ENCODE measurements at places on chromosomes 11 and 22. TPM values are rescaled to one million over a fixed set of nuclear protein-coding genes. Genes with fewer than 3 reads are reported as not detected.

GRCh38 chr11:73143126-73143838, 1.2 kb upstream of the FCHSD2 start:
- no peak for DNase-seq

- DNase-seq: peak; percentile 14
Observed at GRCh38 chr11:69674267-69674885, 777 bp downstream of the LTO1 start.

Gene MRGPRX3
- total RNA-seq: not detected

GRCh38 chr22:20966883-20967696, at the start of gene AIFM3:
AIFM3 (plus strand) TSS chr22:20967255; CDS start chr22:20967945, 690 bp downstream.
- no peak for DNase-seq

Gene OR52N4
- 0.35 TPM for total RNA-seq

Gene MAPK11
- total RNA-seq: 3.2 TPM

- no peak for DNase-seq
Observed at GRCh38 chr11:74019104-74019738, 10.3 kb upstream of the UCP3 start.

- DNase-seq: no peak
Observed at GRCh38 chr22:19761725-19762567, 1.4 kb downstream of the TBX1 start.

DNA sequence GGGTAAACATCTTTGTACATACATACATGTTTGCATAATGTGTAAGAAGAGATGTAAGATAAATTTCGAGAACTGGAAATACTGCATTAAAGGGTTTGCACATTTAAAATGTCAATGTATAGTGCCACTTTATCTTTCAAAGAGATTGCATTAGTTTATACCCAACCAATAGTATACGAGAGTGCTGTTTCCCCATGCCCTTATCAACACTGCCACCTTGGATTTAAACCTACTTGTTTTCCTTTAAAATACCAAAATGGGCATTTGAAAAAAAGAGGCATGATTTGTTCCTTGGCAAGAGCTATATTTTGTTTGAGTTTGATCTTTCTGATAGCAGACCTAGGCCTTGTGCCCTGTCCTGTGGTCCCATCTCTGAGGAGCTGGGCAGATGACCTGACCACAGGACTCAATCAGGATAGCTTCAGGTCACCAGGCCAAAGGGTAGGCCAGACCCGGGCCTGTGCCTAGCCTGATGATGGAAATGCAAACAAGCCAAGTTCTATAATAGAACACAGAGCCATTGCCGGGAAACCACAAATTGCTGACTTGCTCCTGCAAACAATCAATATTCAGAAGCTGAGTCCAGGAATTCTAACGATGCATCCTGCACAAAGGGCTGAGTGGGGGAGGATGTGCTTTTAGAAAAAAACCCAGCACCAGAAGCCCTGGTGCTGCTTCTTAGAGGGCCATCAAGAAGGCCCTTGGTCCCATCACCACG, 16.9 kb upstream of the ALG8 start:
- no peak for DNase-seq

DNA sequence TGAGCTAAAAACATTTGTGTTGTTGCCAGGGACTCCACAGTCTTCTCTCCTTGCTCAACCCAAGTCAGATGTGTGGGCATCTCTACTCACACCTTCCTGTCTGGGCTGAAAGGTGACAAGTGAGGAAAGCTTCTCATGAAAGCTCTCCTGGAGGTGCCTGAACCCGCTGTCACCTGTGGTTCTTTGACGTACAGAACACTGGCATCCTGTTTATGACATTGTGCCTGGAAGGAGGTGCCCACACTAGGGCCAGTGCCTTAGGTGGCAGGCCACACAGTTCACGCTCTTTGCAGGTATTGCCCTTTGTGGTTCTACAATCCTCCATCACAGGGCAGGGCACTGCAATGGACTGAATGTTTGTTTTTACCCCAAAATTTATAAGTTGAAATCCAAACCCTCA, 108.5 kb downstream of the CD44 start:
- DNase-seq: peak; percentile 31

Gene POTEH
- not detected for total RNA-seq

DNA sequence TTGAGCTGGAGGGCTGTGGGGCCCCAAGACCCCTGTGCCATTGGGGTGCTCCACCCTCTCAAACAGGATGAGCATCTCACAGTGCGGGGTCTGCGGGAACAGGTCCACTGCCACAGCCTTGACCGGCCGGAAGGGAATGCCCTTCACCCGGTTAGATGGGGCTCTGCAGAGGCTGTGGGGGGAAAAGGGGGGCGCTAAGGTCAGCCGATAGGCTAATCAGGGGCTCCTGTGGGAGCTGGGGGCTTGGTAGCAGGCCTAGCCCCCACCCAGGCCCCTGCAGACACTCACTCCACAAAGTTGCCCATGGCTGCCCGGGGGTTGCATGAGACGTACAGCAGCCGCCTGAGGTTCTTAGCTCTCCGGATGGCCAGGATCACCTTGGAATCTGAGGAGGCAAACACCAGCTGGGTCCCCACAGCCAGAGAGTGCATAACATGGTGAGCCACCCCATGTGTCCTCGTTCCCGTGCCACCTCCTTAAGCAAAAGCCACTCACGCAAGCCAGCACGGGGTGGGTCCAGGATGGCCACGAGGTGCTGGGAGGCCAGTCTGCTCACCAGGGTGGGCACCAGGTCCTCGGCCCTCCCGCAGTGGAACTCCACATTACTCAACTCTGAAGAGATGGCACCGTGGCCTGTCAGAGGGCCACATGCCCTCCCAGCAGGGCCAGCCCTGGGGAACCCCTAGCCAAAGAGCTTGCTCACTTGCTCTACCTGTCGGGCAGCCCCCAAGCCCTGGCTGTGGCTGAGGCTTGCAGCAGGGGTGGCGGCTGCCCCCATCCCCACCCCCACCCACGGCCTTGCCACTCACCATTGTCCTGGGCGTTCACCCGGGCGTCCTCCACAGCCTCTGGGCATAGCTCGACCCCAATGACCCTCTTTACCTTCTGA, 3.0 kb upstream of the RANBP1 start:
- no peak for DNase-seq

- DNase-seq: no peak
Observed at GRCh38 chr11:19703211-19703610, 9.4 kb upstream of the NAV2 start.

DNA sequence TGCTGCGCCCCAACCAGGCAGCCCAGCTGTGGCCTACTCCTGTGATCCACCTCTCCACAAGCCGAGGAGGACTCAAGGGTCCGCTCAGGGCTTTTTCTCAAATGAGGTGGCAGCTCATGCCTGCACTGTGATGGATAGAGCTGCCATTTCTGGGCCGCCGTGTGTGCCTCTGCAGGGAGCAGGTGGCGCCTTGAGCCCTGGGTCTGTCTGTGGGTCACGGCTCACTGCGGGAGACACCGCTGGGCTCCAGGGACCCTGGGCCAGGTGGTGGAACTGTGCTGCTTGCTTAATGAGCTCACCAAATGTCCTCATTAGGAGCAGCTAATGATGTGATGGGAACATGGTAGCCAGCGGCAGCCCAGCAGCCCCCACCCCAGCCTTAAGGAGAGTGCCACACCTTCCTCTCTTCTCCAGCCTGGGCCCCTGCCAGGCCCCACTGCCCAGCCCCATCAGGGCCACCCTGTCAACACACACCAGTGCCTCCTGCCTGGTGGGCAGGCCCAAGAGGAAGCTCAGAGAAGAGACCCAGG, 50.8 kb downstream of the DHCR7 start:
- DNase-seq: no peak

DNA sequence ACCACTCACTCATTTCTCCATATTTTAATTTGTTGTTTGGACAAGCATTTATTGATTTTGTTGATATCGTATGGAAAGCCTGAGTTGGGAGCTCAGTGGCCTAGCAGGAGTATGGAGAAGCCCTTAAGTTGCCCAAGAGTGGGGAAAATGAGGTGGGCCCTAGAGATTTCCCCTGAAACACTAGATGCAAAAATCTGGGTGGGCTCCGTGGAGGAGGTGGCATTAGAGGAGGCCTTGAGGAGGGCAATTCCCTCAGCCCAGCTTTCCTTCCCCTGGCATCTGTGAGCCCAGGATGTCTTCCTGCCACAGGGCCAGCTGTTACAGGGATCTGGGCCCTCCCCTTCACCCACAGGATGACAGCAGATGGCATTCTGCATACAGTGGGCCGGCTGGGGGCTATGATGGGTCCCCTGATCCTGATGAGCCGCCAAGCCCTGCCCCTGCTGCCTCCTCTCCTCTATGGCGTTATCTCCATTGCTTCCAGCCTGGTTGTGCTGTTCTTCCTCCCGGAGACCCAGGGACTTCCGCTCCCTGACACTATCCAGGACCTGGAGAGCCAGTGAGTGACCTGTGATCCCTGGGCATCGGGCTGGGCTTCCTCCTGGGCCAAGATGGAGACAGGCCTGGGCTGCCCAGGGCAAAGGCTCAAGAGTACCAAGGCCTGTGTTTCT, 21.6 kb upstream of the SLC22A12 start:
- no peak for DNase-seq

DNA sequence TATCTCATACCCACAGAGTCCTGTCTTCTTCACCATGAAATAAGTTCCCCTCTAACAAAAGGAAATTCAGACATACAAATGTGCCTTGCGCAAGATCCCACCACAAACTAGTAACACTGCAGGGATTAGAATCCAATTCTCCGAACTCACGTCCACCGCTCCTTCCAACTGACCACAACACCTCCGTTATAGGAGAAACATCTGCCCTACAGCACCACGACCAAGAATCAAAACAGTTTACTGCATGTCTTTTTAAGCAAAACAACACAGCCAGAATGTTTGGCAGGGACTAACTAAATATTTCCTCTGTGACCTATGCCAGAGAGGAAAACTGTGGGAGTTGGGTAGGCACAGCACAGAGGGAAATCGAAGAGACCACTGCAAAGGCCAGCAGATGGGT, 72.7 kb upstream of the AKIP1 start:
- DNase-seq: no peak

GRCh38 chr11:73239111-73239521, 21.0 kb downstream of the P2RY2 start:
- no peak for DNase-seq

Gene BTBD18
- not detected for total RNA-seq

DNA sequence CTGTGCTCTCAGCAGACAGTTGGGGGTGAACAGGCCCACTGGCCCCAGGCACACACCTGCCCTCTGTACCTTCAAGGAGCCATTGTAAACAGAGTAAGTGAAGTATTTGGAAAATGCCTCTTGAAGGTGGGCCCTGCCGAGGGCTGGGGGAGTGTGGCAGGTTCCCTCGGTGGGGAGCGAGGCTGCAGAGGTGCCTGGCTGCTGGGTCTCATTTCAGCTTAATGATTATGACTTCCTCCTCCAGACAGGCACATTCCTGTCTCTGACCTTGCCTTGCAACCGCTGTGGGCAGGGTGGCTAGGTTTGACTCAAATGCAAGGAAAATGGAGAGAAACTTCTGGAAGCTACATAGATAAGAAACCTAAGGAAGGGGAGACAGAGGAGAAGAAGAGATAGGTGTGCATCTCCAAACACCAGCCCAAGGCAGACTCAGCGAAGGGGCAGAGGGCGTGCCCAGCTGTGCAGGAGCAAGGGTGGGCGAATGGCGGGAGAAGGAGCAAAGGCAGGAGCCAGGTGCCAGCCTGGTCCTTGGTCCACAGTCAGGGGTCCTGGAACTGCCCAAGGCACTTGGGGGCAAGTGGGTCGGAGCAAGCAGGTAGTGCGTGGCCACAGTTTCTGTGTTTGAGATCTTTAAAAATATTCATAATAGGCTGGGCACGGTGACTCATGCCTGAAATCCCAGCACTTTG, 14.0 kb downstream of the GRAMD4 start:
- DNase-seq: no peak

- DNase-seq: no peak
Observed at GRCh38 chr22:31102441-31103081, 4.8 kb downstream of the SELENOM start.

Gene TPH1
- 1.0 TPM for total RNA-seq

Gene ADAMTS15
- total RNA-seq: not detected

GRCh38 chr11:30735946-30736345, 149.8 kb upstream of the MPPED2 start:
- DNase-seq: no peak

Gene CDCA5
- total RNA-seq: 134 TPM

All from activated naive CD8-positive, alpha-beta T cell treated with anti-CD3 and anti-CD28 coated beads for 36 hours (primary cell).